ENCODE measurements at places on chromosomes 7 and 10.

DNA sequence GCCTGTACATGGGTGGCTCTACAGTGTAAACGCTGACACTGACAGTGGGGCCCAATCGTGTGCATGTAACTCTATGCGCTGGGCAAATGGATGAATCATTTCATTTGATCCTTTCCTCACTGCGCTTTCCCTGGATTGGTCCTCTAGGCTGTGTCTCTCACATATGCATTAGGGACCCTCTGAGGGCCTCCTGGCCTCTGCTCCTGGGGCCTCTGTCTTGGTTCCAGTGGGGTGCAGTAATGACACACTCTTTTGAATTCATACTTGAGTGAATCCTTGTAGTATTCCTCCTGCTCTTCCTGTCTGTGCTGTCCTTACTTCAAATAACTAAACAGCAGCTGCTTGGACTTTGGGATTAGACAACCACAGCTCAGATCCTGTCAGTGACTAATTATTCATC, 176.5 kb upstream of the ADO start:
- DNase-seq = no peak

DNA sequence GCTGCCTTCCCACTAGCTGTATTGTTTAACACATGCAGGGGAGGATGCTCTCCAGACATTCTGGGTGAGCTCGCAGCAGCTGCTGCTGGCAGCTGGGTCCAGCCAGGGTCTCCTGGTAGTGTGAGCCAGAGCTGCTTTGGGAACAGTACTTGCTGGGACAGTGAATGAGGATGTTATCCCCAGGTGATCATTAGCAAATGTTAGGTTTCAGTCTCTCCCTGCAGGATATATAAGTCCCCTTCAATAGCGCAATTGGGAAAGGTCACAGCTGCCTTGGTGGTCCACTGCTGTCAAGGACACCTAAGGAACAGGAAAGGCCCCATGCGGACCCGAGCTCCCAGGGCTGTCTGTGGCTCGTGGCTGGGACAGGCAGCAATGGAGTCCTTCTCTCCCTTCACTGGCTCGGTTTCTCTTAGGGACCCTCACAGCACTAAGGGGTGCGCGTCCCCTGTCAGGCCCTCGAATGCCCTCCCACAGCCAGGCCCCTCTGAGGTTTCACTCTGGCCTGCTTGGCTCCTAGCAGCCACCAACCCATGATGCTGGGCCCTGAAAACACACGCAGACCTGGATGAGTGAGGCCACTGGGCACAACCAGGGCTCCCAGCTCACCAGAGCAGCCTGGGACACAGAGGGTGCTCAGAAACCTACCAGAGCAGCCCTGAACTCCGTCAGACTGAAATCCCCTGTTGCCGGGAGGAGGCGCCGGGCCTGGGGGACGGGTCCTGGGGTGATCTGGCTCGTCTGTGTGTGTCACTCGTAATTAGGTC, 173.0 kb upstream of the LANCL2 start:
- DNase-seq = no peak

GRCh38 chr7:11452476-11452875, 379.5 kb downstream of the THSD7A start:
- DNase-seq = no peak

GRCh38 chr10:119443970-119444660, 98.4 kb downstream of the RGS10 start:
- no peak for DNase-seq

DNA sequence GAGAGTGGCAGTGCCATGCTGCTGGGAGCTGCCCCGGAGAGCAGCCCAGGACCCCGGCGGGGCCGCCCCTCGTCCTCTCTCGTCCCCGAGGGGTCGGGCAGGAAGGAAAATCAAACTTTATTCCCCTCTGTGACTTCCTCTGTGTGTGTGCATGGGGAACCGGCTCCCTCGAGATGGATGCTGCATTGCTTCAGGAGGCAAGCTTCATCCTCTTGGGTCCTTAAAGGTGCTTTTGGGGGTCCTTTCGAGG, 726 bp downstream of the MCU start:
- no peak for DNase-seq

DNA sequence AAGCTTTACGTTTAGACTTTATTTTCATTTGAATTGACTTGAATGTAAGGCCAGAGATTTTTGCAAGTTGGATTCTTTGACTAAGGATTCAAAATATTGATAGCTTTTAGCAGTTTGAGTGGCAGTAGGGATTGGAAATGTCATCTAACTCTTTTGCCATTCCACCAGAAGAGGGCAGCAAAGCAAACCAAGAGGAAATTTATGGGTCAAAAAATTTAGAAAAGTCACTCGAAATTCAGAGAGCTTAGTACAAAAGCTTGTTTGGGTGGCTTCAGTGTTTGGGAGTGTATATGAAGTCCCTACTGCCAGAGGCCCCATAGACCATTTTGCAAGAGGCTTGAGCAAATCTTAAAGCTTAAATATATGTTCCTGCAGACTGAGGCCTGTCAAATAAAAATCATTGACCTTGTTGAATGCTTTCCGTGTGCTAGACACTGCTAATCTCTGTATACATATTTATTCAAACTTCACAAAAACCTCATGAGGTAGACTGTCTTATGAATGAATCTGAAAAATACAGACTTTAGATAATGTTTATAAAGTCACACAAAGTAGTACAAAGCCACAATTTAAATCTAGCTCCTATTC, 44.6 kb upstream of the RSBN1L start:
- DNase-seq = peak; percentile 1

- DNase-seq = no peak
Observed at GRCh38 chr10:69438536-69439349, 12.5 kb upstream of the TSPAN15 start.

GRCh38 chr10:122341141-122341810, 33.2 kb upstream of the PLEKHA1 start:
- no peak for DNase-seq

DNA sequence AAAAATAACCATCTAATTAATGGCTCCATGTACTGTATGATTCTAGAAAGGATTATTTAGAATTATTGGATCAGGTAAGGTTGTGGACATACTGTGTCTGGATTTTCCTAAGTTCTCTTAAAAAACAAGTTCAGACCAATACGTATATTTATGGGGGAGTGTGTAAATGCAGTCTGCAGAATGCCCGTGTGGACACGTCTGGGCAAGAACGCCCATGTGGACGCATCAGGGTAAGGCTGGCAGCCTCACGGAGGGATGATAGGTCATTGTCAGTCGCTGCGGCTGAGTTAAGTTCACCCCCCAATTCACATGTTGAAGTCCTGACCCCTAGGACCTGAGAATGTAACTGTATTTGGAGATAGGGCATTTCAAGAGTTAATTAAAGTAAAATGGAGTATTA, 160.0 kb upstream of the SHH start:
- DNase-seq = no peak

DNA sequence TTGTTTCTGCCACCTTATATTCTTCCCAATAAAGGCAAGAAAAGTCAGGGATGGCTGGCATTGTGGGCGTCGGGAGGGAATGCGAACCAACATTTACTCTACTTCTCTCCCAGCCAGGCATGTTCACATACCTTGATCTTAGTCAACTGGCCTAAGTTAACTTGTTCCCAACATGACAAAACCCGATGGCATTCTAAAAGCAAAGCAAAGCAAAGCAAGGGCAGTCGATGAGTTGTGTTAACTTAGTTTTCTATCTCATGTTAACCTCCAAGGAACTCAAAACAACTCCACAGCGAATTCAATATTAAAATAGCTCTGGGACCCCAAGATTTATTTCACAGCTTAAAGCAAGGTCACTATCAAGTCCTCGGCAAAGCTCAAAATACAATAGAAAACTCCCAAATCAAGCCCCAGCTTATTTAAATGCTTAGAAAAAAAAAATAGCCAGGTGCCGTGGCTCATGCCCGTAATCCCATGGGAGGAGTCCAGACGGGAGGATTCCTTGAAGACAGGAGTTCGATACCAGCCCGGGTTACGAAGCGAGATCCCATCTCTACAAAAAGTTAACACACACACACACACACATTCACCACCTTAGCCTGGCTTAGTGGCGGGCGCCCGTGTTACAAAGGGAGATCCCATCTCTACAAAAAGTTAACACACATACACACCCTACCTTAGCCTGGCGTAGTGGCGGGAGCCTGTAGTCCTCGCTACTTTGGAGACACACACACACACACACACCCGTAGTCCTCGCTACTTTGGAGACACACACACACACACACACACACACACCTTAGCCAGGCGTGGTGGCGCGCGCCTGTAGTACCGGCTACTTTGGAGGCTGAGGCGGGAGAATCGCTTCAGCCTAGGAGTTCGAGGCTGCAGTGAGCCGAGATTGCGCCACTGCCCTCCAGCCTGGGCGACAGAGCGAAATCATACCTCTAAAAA, 901 bp upstream of the CCNY start:
- no peak for DNase-seq

DNA sequence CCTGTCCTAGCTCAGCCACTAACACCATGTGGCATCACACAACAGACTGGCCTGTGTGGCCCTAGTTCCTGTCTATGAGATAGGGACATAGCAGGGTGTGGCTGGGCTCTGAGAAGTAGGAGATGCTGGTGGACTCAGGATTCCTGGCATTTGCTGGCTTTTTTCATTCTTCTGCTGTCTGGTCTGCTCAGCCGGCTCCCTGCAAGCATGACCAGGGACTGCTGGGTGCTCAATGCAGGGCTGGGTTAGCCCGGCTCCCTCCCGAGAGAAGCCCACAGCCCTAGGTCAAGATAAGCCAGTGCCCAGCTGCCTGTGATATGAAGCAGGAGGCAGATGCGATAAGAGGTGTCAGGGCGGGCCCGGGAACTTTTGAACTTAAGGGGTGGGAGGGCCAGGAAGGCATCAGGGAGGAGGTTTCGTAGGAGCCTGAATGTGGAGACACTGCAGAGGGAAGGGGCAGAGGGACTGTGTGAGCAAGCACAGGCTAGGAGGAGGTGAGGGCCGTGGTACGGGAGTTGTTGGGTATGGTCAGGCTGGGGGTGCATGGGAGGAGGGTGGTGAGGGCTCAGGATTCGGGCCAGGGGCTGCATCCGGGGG, 3.5 kb downstream of the AQP1 start:
- DNase-seq = no peak

GRCh38 chr10:72744566-72744965, 52.6 kb downstream of the MCU start:
- DNase-seq = no peak

DNA sequence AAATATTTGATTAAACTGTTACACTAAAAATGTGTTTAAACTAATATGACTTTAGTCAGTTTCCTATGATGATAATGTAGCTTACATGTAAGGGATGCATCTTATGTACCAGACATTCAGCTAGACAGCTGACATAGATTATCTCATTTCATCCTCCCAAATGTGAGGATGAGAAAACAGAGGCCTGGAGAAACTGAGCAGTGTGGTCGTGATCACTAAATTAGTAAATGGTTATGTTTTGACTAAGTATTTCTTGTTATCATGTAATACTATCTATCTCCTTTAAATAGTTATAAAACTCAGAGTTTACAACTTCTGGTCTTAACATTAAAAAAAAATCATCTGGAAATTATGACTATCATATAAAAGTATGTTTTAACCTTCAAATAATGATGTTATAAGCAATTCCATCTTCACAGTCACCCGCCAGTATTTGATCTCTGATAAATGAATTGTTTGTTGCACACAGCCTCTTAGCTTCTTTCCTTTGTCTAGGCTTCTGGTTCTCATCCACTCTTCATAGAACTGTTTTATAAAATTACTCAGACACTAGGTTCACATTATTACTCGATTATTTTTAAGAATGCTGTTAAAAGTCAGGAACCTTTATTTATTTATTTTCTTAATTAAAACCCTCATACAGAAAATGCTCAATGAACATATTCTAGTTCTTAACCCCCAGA, 33.6 kb upstream of the HDAC9 start:
- no peak for DNase-seq

- DNase-seq = no peak
Observed at GRCh38 chr7:2807845-2808772, 36.0 kb downstream of the GNA12 start.

GRCh38 chr7:28096713-28097112, 83.9 kb downstream of the JAZF1 start:
- peak; percentile 59 for DNase-seq

GRCh38 chr7:111196655-111197054, 105.7 kb downstream of the LRRN3 start:
- no peak for DNase-seq

GRCh38 chr7:7122701-7123281, 59.6 kb upstream of the C1GALT1 start:
- no peak for DNase-seq

DNA sequence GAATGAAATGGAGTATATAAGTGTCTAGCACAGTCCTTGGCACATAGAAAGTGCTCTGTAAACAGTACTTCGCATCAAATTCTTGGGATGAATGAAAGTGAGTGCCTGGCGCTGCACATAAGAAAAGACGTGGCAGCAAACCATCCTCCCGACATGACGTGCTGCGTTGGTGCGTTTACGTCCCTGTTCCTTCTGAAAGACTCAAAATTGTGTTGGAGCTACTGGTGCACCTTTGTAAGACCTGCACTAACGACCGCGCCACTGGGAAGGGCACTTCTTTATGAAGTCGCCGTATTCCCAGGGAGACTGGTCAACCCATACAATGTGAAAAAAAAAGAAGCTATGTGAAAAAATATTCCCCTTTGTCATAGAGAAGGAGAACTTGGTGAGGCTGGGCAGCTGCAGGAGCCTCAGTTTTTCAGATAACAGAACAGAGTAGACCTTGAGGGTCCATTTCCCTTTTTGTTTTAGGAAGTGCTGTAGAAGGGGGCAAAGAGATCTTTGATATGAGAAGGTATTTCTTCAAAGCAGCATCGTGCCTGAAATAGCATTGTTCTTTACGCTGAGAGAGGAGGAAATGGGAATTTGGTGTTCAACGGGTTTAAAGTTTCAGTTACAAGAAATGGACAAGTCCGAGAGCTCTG, 91.7 kb downstream of the PTPRE start:
- no peak for DNase-seq

- no peak for DNase-seq
Observed at GRCh38 chr7:43204081-43204480, 91.6 kb downstream of the HECW1 start.

- DNase-seq = no peak
Observed at GRCh38 chr10:70743879-70744278, 41.3 kb downstream of the TBATA start.

GRCh38 chr10:78314651-78315050, 281.0 kb downstream of the RPS24 start:
- DNase-seq = no peak

- no peak for DNase-seq
Observed at GRCh38 chr7:129569811-129570215, 41.7 kb upstream of the NRF1 start.
